Cardiac septum (tissue), 1 donor: ENCODE measurements at places on chromosomes 1 and 21. TPM values are rescaled to one million over a fixed set of nuclear protein-coding genes. Genes with fewer than 3 reads are reported as not detected.

The CCDC185 gene
- not detected for total RNA-seq

The CFHR2 gene
- not detected for total RNA-seq

DNA sequence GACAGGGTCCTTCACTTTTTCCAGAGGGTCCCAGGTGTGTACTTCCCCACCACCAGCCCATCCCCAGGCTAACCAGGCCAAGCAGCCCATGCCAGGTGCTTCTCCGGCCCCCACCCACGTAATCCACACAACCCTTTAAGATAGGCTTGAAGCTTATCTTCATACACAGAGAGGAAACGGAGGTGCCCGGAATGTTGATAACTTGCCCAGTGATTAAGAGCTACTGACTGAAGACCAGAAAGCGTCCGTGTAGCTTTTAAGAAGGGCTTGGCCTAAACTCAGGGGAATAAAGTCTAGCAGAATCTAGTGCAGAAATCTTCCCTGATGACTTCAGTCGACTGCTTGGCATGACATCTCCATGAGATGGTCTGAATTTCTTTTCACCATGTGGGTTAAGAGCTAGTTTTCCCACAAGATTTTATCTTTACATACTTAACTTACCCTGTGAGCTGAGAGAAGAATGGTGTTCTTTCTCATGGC is 138.7 kb downstream of the GALNT2 start:
- no peak for DNase-seq

DNA sequence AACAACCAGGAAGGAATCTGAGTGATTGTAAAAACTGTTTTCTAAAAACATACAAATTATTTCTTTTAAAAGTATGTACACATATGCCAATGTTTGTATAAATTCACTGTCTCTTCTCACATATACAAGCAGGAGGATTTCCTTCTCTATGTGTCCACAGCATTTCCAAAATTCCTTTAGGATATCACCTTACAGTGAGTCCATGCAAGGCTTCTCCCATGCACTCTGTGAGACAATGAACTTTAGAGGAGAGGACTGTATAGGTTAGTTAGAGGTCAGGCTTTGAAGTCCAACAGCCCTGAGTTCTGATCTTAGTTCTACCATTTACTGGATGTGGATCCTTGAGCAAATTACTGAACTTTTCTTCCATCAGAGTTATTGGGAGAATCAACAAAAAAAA is 34.1 kb upstream of the USH2A start:
- no peak for DNase-seq

- no peak for DNase-seq
Observed at GRCh38 chr1:182330303-182330702, 61.3 kb downstream of the GLUL start.

DNA sequence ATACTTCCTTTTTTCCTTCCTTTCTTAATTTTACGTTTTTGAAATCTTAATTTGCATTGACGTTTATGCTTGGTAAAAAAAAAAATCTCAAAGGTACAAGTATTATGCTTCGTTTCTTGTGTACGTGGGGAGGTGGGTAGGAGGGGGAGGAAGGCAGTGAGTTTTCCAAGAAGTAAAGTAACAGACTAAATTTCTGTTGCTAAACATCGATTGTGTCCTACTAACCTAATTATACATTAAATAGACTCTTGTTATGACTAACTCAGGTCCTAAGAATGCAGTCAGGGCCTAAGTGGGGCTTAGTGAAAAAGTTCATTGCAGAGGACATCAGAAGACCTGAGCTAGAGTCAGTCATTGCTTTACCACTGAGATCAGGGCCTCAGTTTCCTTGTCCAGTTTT is 17.5 kb downstream of the NEK7 start:
- DNase-seq, result no peak

- no peak for DNase-seq
Observed at GRCh38 chr1:167425482-167425881, 92.8 kb downstream of the CD247 start.

GRCh38 chr1:69569576-69570328 is 2.0 kb downstream of the LRRC7 start:
- no peak for DNase-seq
